Muscle of back (tissue), 13 donors: ENCODE measurements at places on chromosomes 6 and 20. TPM values are rescaled to one million over a fixed set of nuclear protein-coding genes. Genes with fewer than 3 reads are reported as not detected.

Gene RNF182
- polyA plus RNA-seq: 1.9 TPM

Gene CAP2
- 169 TPM for polyA plus RNA-seq

Gene WFDC10A
- polyA plus RNA-seq: not detected

Gene TFAP2A
- polyA plus RNA-seq: 0.32 TPM

Gene GGTLC1
- polyA plus RNA-seq: not detected

Gene CDC5L
- polyA plus RNA-seq: 27.1 TPM

Gene GSTA3
- polyA plus RNA-seq: not detected

Gene GNRH2
- polyA plus RNA-seq: 0.16 TPM

Gene BTN1A1
- 0.14 TPM for polyA plus RNA-seq
